Stimulated activated CD4-positive, alpha-beta T cell treated with anti-CD3 and anti-CD28 coated beads, TNF-alpha, amount 100 ng/mL, for 1 hour (primary cell): ENCODE measurements at places on chromosomes 2 and 18.

GRCh38 chr2:39934851-39935250 is 155.8 kb upstream of the THUMPD2 start:
- DNase-seq: no peak

GRCh38 chr2:8028036-8028435 is 653.8 kb upstream of the ID2 start:
- no peak for DNase-seq

DNA sequence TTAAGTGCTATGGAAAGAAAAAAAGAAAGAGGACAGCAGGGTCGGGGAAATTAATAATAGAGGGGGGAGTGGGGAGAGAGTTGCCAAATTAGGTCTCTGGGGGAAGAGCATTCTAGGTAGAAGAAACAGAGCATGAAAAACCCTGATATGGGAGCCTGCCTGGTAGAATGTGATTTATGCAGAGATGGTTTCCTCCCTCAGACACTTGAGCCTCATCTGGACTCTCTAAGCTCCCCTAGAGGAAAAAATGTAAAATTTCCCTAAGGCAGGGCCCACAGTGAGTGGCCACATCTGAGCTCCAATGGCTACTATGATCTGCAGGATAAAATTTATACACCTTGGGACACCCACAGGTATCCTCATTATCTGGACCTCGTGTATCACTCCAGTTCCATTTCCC is 20.6 kb upstream of the EPAS1 start:
- DNase-seq: no peak

DNA sequence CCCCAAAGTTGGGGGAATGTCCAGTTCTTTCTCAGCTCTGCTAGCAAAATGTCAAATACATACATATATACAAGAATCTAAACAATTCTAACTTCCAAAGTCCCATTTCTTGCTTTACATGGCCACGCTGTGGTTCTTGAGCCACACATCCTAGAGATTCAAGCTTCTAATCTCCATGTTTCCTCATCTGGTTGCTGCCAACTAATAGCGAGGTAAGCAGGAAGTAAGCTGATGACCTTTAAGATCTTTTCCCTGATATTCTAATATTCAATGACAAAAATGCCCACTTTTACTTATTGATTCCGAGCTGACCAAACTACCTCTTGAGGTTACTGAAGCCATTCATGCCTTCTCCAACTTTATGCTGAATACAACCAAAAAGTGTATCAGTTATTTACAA is 3.3 kb downstream of the VPS54 start:
- no peak for DNase-seq

DNA sequence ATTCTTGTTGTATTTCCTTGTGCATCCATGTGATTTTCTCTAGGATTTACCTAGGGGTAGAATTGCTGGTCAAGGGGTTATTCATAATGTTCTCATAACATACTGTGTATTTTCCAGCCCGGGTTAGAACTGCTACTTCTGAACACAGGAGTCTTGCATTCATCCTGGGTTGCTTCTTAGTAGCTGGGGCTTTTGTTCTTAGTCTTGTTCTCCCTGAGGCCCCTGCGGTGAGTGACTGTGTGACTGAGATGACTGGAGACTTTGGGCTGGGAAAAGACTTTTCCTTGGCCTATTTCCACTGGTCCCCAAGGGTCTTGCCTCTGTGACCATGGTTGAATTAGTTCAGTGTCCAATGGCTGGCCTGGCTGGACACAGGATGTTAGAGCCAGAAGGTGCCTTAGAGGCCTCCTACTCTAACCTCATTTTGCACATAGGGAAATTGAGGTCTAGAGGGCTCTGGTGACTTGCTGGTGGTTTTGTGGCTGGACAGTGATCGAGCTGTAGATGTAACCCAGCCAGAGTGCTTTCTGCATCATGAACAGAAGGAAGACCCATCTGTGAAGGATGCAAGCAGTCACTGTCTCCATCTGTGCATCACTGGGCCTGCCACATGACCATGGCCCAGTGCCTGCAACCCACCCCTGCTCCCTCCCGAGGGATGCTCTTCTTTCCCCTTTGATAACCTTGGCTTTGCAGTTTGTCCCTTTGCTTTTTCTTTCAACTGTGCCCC is 233.3 kb downstream of the FHOD3 start:
- DNase-seq: no peak

DNA sequence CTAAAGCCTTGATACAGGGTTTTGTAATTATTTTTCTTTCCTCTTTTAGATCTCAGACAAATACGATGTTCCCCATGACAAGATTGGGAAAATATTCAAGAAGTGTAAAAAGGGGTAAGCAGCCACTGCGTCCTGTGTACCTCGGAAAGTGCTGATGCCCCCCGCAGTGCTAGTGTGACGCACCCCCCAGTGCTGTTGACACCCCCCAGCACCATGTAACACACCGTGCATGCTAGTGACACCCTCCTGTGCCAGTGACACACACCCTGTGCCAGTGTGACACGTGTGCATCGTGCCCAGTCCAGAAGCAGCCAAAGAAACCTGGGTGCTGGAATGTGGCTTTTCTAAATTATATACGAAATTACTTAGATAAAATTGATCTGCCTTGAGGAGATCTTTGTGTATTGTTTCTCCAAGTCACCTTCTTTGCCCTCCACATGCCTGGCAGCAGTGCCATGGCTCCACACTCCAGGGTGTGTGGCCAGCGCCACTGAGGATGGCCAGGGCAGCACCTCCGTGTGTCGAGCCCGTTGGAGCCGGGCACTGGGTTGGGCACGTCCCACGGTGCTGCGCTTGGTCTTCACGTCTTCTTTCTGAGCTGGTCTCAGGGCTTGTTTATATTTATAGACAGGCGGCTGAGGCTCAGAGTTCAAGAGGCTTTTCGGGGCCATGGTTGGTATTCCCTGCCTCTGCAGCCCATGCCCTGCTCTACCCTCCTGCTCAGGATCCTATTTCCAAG is 44.3 kb upstream of the KLF11 start:
- DNase-seq: no peak

GRCh38 chr2:69776886-69777785 is 35.2 kb downstream of the ANXA4 start:
- no peak for DNase-seq

DNA sequence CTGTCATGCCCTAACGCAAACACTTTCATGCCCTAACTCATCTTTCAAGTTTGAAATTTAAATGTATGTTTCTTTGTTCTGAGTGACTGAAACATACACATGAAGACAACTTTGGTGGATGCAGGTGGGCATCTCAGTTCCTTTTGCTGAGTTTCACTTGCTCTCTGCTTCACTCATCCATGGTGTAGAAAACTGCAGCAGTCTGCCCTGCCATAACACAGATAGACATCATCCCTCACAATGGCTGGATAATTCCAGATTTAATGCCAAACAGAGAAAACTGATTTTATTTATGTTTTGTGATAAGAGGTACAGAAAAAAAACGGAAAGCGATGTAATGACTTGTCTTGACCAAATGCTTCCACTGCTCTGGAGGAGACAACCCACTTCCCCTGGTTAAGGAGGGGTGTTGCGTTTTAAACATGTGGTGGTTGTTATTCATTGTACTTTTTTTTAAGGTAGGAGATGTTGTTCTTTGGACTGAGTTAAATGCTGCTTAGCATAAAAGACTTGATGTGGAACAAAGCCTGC is 70.4 kb downstream of the RHBDD1 start:
- DNase-seq: no peak

DNA sequence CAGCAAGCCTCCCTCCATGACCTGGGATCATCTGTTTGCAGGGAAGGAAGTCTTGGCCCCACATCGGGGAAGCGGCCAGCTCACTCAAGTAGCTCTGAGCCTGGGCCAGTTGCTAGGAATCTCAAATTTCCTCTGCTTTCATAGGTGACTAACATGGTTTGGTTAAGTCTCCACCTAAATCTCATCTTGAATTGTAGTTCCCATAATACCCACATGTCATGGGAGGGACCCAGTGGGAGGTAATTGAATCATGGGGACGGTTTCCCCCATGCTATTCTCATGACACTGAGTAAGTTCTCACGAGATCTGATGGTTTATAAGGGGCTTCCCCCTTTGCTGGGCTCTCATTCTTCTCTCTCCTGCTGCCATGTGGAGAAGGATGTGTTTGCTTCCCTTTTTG is 75.2 kb downstream of the LBH start:
- no peak for DNase-seq

GRCh38 chr2:135473567-135473966 is 57.5 kb downstream of the ZRANB3 start:
- no peak for DNase-seq

DNA sequence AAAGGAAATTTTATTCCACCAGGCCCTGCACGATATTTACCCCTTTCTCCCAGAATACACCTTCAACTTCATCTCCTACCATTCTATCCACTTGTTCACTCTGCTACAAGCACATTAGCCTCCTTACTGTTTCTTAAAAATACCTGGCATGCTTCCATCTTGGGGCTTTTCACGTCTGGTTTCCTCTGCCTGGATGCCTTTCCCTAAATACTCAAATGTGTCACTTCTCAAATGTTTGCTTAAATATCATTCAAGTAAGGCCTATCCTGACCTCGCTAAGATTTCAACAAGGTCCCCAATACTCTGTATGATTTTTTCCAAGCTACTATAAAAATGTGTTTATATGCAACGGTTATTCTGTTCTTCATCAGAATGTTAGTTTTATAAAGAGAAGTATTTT is 433.0 kb upstream of the CHAC2 start:
- no peak for DNase-seq

GRCh38 chr2:75603477-75603876 is 42.7 kb upstream of the EVA1A start:
- DNase-seq: no peak
